ENCODE measurements at places on chromosomes 7 and 10.

GRCh38 chr7:29398011-29398410 is 165.6 kb upstream of the PRR15 start:
- DNase-seq: no peak

DNA sequence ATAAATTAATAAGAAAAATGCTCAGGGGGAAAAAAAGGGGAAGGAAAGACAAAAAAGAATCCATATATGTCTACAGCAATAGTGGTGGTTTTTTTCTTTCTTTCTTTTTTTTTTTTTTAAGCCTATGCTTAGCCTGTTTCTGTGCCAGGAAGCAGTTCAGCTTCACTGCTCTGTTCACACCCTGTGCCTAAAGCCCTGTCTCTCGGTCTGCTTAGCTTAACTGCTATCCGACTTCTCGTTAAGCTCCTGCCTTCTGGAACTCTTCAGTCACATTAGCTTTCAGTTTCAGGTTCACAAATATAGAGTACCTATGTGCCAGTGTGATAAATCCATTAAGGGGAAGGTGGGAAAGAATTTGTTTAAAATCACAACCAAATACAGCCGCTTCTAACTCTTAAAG is 26.5 kb upstream of the NRG3 start:
- no peak for DNase-seq

GRCh38 chr7:130486114-130486953 is 5.6 kb upstream of the MEST start:
- DNase-seq: no peak

DNA sequence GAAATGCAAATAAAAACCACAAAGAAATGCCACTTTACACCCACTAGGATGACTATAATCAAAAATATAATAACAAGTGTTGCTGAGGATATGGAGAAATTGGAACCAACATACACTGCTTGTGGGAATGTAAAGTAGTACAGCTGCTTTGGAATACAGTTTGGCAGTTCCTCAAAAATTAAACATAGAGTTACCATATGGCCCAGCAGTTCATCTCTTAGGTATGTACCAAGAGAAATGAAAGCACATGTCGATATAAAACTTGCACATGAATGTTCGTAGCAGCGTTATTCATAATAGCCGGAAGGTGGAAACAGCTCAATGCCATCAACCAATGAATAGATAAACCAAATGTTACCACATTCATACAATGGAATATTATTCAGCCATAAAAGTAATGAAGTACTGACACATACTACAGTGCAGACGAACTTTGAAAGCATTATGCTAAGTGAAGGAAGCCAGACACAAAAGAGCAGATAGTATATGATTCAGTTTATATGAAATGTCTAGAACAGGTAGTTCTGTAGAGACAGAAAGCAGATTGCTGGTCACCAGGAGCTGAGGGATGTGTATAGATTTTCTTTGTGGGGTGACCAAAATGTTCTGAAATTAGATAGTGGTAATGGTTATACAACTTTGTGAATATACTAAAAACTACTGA is 12.4 kb downstream of the BCAP29 start:
- no peak for DNase-seq

GRCh38 chr7:143975617-143976016 is 21.0 kb downstream of the OR2F1 start:
- DNase-seq: no peak

- DNase-seq: no peak
Measured at GRCh38 chr10:130956251-130956650, 355.3 kb downstream of the TCERG1L start.

GRCh38 chr7:135771961-135772638 is 23.5 kb upstream of the FAM180A start:
- DNase-seq: no peak

DNA sequence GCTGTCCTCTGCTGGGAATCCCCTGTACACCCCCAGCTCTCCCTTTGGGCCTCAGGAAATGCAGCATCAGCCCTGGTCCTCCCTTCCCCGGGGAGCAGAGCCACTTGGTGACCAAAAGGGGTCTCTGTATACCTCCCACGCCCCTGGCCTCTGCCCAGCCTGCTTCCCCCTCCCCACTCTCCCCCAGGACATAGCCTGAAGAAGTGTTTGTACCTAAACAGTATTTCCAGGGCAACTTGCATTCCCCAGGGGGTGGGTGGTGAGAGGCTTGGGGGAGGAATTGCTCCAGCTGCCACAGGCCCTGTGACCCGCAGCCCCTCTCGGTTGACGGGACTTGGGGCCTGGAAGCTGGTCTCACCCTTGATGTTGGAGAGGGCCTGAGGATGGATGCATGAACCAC is 39.3 kb downstream of the TMEM270 start:
- DNase-seq: no peak

GRCh38 chr7:75534727-75535307 is 42.7 kb downstream of the SPDYE5 start:
- no peak for DNase-seq

DNA sequence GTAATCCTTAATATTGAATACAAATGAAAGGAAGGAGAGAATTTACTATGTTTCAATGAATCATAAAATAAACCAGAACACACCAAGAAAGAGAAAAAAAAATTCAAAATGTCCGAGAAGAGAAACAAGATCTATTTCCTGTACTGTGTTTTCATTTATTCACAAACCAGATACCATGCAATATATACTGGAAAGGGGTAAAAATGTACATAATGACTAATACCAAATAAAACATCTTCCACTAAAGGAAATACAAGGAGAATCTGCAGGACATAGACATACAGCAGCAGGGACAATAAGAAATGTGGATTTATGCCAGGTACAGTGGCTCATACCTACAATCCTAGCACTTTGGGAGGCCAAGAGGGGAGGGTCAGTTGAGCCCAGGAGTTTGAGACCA is 24.3 kb upstream of the TMEM26 start:
- no peak for DNase-seq

DNA sequence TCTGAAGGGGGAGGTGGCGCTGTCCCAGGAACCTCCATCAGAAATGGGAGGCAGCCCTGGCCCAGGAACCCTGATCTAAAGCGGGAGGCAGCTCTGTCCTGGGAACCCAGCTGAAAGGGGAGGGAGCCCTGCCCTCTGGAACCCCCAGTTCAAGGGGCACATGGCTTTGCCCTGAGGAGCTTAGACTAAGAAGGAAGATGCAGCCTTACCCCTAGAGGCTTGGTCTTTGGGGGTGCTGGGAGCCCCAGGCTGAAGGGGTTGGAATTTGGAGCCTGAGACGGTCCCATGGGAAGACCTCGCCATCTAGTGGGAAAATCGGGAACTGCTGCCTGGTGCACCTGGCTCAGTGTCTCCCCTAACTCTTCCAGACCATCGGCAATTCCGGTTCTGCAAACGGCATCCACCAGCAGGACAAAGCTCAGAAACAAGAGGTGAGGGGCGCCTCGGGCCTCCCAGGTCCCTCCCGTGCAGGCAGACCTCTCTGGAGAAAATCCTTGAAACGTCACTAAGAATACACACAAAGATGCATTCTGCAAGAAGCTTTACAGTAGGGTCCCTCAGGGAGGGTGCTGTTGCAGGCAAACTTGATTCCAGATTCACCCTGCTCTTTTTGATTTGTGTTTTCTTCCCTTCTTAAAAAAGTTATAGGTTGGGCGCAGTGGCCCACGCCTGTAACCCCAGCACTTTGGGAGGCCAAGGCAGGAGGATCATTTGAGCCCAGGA is 52.4 kb upstream of the GTF2IRD1 start:
- no peak for DNase-seq

DNA sequence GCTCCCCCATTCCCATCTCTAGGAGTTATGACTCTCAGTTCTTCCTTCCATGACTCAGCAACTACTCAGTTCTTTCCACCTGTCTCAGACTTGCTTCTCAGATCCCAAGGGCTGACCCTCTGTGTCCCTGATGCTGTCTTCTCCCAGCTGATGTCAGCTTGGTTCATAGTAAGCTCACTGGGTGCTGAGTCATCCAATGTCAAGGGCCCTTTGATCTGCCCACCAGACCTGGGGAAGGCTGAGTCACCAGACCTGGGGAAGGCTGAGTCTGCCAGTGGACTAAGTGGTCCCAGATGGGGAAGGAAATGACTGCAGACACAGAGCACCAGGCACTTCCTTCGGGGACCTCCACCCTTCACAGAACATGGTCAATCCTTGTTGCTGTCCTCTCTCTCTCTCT is 76.1 kb upstream of the ZEB1 start:
- no peak for DNase-seq

DNA sequence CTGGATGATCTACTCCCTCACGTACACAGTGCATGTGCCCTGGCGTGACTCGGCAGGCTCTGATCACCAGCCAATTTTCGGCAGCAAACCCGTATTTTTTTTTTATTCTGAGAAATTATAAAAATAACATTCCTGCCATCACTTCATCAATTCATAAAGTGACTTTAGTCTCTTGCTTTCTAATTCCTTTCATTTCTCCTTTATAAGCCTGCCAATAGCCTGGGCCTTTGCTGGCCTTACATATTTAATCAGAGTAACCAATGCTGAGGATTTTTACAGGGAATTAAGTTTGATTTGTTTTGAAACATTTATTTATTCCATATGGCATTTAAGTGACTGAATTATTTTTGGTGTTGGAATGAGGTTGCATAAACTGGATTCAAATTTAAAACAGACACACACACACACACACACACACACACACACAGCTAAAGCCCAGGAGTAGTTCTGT is 140.8 kb downstream of the ETV1 start:
- DNase-seq: no peak

- DNase-seq: no peak
Measured at GRCh38 chr10:48324580-48324979, 18.1 kb downstream of the MAPK8 start.

GRCh38 chr10:91164520-91165065 is 55.9 kb upstream of the PCGF5 start:
- DNase-seq: no peak

DNA sequence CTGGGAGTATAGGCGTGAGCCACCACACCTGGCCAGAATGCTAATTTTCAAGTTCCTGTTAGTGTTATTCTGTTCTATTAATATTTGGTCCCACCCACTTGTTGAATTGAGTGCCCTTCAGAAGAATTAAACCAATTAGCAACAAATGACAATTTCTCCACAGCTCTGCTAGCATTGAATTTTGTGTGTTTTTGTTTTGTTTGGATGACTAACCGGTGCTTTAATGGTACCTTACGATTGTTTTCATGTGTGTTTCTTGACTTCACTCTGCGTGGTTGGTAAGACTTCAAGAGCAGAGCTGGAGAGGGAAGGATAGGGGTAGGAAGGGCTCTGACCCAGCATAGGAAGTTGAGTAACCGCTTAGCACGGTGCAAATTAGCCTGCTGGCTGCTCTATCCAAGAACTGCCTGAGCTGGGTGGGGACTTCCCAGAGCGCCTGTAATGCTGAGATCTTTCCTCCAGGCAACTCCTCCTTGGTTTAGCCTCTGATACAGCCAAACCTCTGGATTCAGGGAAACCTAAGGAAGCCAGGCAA is 4.6 kb downstream of the ARPC1B start:
- DNase-seq: no peak

DNA sequence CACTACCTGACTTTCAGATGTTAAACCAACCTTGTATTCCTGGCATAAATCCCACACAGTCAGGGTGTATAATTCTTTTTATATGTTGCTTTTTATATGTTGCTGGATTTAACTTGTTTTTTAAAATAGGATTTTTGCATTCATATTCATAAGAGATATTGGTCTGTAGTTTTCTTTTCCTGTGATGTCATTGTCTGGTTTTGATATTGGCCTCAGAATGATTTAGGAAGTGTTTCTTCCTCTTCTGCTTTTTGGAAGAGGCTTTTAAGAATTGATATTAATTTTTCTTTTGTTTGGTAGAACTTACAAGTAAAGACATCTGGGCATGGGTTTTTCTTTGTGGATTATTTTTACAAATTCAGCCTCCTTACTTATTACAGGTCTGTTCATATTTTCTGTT is 93.1 kb downstream of the CARD11 start:
- no peak for DNase-seq

GRCh38 chr7:28862595-28863272 is 95.4 kb downstream of the TRIL start:
- no peak for DNase-seq

DNA sequence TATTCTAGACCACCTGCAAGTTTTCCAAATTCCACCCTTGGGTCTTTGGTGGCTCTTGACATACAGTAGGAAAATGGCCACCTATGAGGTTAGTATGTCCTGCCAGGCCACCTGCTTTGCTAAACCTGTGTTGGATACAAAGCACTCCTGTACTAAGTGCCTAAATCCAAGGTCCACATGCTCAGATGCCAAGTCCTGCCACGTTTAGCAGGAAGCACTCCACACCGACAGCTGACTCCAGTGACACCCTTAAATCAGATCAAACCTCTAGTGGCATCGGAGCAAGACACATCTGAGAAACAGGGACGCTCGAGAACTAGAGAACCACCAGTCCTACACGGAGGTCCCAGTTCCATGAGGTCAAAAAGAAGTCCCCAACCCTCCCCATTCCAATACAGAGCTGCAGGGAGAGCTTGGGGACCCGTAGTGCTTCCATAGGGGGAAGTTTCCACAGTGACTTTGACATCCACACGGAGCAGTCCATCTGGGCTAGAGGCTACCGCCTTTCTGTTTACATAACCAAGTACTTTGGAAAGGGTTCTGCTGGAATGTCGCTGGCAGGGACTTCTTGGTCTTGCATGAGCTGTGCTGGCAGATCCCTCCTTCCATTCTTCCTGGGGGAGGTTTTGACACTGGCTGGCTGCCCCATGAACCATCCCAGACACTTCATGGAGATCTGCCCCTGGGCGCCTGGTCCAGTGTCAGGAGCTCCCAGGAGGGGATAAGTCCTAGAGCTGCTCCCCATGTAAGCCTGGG is 290.6 kb downstream of the PRPF18 start:
- no peak for DNase-seq

- DNase-seq: no peak
Measured at GRCh38 chr10:102115775-102116174, 4.4 kb downstream of the LDB1 start.

DNA sequence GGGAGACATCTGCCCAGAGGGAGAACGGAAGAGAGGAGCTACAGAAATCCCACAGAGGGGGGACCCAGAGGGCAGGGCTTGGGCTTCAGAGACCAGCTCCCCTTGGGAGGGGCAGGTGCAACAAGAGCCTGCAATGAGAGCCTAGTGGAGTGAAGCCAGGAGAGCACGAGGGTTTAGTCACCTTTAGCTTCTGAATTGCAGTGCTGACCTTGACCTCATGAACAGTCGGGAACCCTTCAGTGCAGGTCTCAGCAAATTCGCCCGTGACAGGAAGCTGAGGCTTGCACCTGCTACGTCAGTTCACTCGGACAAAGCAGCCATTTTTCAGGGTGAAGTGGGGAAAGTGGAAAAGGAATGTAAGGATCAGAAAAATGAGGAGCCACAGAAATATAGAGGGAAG is 306.8 kb upstream of the CDC14C start:
- no peak for DNase-seq

GRCh38 chr7:138417078-138417700 is 42.9 kb upstream of the TRIM24 start:
- no peak for DNase-seq

Measured in NCI-H1436 treated with DMSO at 0.1 percent for 48 hours (cell line).